ENCODE measurements at places on chromosomes 2 and 18. TPM values are rescaled to one million over a fixed set of nuclear protein-coding genes. Genes with fewer than 3 reads are reported as not detected.

- DNase-seq: no peak
Observed at GRCh38 chr2:186714611-186715010, 20.8 kb downstream of the FAM171B start.

DNA sequence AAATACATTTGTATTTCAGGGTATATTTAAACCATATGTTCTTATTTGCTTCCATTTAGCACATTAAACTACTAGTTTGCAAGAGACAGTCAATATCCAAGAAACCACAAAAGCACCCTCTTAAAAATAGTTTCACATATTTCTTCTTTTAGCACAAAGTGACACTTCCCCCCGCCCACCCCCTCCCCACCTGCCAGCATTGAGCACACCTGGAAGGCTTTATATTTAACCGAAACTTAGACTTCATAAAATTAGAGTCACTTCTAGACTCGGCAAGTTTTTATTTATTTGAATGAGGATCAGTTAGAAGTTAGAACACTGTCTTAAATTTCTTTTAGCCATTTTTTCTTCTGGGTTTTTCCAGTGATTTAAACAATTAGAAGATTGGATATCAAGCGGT, 355.9 kb upstream of the FIGN start:
- no peak for DNase-seq

The CMPK2 gene
- 31.1 TPM for total RNA-seq

The CXCR1 gene
- 4.4 TPM for total RNA-seq

The RAD51AP2 gene
- total RNA-seq: not detected

DNA sequence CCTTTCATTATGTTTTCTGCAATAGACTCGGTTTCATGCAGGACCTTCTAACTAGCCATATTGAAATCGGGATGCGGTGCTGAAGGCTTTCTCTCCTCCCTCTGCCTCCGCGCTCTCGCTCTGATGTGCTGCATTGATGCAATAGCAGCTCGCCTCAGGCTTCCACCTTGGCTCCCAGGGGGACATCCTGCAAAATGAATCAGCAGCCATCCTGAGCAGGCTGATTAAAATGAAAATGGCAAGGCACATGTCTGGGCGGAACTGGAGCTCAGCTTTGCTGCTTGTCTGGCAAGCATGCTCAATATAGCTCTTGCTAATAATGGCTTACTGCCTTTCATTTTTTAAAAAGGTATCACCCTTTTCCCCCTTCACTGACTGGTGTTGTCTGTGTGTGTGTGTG, 806 bp upstream of the MYT1L start:
- DNase-seq: no peak

- no peak for DNase-seq
Observed at GRCh38 chr2:239216614-239217273, 184.1 kb downstream of the HDAC4 start.

GRCh38 chr2:134852518-134852917, 14.1 kb downstream of the ACMSD start:
- no peak for DNase-seq

The GPR35 gene
- 3.4 TPM for total RNA-seq

The SERPINB3 gene
- total RNA-seq: not detected

GRCh38 chr2:108125581-108125980, 114.2 kb upstream of the SULT1C3 start:
- no peak for DNase-seq

DNA sequence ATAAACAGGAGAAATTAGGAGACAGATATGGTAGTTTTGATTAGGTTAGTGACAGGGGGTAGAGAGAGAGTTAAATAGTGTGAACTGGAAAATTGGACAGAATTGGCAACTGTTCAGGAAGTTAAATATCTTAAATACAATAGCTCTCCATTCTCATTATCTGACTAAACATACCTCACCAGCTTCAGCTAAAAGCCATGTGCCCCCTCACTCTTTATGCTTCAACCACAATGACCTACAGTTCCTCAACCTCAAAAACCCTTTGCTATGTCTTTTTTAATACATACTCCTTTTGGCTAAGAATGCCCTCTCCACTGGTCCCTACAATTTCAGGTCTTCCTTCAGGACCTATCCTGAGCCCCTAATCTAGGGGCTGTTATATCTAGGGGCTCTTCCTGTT, 740.2 kb upstream of the ZEB2 start:
- no peak for DNase-seq

DNA sequence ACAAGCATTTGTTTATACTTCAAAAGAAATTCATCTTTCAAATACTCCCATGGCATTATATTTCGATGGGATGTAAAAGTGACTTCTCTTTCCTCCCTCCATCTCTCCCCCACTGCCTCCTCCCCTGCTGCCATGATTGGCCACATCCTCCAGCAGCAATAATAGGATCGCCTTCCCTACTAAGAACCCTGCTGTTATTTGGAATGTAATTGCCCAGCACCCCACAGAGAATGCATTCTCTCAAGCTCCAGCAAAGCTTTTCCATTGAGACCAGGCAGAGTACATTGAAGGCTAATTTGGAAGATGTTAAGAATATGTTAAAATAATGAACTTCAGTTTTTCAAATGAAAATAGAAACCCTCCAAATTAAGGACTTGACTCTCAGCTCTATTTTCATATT, 375.4 kb upstream of the ACVR2A start:
- DNase-seq: no peak

DNA sequence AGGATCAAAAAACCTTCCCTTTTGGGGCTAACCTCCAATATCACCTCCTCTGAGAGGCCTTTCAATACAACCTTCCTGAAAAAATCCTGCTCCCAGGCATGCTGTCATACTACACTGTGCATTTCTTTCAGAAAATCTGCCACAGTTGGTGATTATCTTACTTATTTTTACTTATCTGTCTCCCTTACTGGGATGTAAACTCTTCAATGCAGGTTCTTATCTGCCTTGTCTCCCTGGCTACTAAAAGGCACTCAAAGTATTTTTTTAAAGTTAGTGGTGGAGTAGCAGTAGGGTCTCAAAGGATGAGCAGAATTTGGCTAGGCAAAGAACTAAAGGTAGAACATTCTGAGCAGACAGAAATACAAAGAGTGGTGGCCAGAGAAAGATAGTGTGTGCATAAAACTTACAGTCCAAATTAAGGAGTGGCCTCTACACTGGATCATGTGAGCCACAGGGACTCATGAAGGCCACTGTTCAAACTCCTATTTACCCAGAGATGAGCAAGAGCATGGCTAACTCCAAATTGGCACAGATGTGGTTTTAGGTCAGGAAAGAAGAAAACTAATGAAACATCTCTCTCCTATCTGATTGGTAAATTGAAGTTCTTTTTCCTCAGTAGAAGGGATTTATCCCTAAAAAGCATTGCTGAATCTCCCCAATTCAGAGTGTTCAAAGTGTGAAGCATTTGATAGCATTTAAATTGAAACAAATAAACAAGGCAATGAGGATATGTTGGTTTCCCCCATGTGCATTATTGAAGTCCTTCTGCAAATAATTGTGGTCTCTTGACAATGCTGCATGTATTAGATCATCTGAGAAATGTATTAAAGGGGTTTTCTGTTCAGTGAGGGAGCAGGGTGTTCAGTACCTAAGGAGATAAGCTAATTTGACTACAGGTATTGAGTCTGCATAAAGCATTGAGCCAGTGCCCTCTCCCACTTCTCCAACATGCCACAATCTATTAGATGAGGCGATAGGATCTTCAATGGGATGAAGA, 285.5 kb downstream of the MREG start:
- DNase-seq: no peak

- DNase-seq: no peak
Observed at GRCh38 chr18:26442126-26442525, 106.2 kb downstream of the KCTD1 start.

The ANKAR gene
- 15.8 TPM for total RNA-seq

GRCh38 chr2:150480241-150480640, 7.2 kb downstream of the RND3 start:
- DNase-seq: no peak

- no peak for DNase-seq
Observed at GRCh38 chr18:62334120-62334519, 9.0 kb downstream of the TNFRSF11A start.

DNA sequence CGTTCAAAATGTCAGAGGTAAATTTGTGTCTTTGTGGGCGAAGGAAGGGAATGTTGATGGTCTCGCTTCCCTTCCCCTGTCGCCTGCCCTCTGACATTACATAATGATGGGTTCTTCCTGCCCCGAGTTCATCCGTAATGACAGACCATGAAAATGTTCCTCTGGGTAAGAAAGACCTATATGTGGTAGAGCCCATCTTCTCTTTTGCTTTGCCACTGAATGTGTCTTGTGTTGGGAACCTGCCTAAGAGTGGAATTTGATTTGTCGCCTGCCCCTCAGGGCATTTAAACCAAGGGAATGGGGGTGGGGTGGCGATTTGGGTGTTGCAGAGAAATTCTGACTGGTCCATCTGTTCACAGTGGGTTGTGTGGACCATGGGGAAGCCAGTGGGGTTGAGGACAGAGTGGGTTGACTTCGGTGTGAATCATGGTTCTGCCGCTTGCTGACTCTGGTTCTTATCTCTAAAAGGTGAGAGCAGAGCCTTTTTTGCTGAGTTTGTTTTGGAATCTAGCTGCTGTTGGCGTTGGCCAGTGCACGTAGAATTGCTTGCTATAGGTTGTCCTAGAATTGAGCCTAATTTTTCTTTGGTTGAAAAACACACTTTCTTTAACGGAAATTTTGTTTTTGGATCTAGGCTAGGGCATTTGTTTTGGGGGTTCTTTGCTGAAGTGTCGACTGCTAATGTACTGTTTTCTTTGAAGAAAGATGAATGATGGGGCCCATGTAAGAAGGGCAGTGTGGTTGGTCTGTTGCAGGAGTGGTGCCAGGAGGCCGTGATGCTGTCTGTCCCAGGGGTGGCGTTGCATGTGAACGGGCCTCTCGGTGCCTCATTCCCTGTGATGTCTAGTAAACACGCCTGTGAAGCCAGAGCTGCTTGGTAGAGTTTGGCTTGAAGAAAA, 1.3 kb downstream of the INPP4A start:
- no peak for DNase-seq

- no peak for DNase-seq
Observed at GRCh38 chr18:75210274-75211001, at the start of gene TSHZ1. Gene TSHZ1 (plus strand): TSS chr18:75210797. CDS start chr18:75211877, 1,080 bp downstream.

DNA sequence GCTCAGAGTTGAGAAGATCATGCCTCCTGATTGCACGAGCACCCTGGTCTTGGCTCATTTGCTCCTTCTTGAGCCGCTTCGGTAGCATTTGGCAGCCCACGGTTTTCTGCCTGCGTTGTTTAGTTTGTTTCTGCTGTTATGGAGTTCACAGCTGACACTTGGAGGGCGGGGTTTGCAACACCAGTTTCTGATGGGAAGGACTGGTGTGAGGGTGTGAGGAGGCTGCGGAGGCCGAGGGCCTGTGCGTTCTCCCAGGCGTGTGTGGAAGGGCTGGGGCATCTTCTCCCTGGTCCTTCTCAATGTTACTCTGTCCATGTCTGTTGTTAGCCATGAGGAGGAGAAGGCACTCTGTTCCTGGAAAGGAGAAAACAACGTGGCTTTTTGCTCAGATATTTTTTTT, 22.9 kb downstream of the NFATC1 start:
- DNase-seq: no peak

The PSMA8 gene
- total RNA-seq: not detected

DNA sequence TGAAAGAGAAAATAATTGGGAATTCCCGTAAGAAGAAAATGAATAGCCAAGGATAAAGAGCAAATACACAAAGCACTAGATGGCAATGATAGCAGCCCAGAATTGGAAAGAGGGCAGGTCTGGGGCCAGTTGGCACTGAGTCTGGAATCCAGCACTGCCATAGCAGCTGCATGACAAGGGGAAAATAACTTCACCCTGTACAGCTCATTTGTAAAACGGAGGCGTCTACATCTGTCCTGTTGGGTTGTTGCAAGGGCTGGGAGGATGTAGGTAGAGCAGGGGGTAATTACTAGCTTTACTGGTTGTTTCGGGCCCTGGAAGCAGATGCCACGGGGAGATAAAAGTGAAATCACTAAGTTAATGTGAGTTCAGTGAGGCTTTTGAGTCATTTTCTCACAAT, 110.0 kb upstream of the RASGRP3 start:
- DNase-seq: peak; percentile 21
